ENCODE measurements at places on chromosomes 11 and 22.

DNA sequence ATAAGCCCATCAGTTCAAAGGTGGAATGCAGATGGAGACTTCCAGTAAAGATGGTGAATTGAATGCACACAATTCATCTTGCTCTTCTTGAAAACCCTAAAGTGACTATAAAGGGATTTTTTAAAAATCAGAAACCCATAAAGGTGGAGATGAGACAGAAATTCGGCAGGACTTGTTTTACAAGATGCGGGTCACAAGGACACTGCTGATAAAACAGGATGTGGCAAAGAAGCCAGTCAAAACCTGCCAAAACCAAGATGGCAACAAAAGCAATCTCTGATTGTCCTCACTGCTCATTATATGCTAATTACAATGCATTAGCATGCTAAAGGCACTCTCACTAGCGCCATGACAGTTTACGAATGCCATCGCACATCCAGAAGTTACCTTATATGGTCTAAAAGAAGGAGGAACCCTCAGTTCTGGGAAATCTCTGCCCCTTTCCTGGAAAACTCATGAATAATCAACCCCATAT is 137.1 kb downstream of the NECTIN1 start:
- no peak for DNase-seq

DNA sequence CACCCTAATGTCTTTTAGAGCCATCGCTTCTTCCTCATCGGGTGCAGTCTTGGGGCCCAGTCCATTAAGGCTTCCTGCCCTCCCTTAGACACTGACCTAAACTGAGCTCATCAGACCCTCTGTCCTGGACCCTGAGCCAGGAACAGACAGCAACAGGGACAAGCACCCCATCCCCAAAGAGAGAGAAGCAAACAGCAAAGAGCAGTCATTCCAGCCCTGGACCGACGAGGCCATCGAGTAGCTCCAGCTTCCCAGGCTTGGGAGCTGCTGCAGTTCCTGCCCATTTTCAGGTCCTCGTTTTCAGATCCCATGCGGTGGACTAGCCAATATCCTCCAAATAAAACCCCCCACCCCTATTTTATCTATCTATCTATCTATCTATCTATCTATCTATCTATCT is 25.8 kb upstream of the CACNG2 start:
- DNase-seq = no peak

GRCh38 chr11:32562839-32563599 is 20.6 kb upstream of the EIF3M start:
- DNase-seq = no peak

DNA sequence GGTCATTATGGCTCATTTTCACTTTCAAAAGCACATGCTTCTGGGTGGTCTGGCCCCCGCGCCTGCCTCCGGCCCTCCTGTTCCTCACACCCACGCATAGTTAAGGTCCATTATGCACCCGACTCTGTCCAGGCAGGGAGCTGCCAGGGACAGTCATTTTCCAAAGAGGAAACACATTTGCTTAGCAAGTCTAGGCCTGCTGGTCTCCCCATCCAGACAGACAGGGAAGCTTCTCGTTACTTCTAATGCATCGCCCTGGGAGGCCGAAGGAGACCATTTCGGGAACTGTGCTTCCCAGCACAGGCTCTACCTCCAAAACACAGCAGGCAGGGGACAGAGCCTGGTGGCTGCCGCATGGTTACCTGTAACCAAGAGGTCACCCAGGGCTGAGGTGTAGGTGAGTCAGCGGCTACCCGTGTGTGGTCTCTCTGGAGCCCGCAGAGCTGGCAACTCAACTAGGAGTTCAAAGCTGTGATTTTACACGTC is 87.1 kb upstream of the SHANK2 start:
- DNase-seq = no peak

DNA sequence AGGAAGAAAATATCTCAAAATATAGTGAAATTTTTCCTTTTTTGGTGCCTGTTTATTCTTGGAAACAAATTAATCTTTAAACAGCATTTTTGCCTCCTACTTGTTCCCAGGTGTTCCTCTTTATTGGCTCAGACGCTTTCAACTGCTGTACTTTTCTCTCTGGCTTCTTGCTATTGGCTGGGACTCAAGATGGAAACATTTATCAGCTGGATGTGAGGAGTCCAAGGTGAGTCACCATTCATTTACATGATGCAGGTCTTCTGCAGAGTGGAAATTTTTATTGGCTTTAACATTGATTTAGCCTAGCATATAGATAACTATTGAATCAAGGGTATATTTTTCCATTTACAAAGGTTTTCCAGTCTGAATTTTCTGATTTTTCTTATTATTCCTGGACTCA is 34.4 kb upstream of the DNAJB13 start:
- no peak for DNase-seq

GRCh38 chr11:105968021-105968697 is 53.9 kb downstream of the MSANTD4 start:
- no peak for DNase-seq

DNA sequence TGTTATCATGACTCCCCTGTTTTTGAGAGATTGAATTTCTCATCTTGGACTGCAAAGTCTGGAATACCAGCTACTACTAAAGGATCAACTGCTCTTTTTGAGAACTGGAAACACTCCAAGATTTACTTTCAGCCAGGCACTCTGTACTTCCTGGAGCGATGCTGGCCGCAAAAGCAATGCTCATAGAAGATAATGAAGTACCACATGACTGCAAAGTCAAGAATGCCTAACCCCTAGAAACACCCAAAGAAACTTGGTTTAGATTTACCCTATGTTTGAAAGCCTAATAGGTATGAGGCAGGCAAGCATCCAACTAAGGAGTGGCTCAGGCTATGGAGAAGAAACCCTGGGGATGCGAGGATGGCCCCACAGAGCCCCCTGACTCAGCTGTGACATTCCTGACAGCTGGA is 47.7 kb upstream of the ARHGAP20 start:
- DNase-seq = no peak

DNA sequence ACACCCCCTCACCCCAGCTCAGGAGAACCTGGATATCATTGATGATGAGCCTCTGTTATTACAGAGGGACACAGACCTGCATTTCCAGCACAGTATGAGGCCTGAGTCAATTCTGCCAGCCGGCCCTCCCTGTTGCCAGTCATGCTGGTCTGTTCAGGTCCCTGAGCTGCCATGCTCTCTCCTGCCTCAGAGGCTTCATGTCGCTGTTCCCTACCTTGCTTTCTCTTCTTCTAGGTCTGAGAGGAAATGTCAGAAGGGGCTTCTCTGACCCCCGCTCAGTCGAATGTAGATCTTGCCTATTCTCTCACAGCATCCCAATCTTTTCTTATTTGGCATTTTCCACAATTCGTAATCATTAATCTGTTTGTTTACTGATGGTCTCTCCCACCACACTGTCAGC is 21.8 kb upstream of the ABCC8 start:
- no peak for DNase-seq

DNA sequence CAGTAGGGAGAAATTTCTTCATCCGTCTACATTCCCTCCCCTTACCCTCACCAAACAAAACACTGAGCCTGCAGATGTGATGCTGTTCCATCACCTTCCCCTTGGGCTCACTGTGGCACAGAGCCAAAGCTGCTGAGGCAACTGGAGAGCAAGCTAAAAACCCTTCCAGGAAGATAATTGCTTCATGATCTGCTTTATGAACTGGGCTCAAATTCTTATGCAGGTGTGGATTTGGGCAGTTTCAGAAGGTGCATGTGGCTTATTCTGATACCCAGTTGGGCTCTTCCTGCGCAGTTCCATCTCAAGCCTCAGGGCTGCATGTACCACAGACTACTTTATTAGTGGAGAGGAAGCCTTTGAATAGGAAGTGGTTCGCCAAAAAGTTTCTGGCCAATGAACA is 58.3 kb downstream of the AAMDC start:
- DNase-seq = no peak

GRCh38 chr11:126604461-126604860 is 249.0 kb downstream of the ST3GAL4 start:
- DNase-seq = no peak

- DNase-seq = no peak
Measured at GRCh38 chr11:44519989-44520737, 45.3 kb upstream of the CD82 start.

DNA sequence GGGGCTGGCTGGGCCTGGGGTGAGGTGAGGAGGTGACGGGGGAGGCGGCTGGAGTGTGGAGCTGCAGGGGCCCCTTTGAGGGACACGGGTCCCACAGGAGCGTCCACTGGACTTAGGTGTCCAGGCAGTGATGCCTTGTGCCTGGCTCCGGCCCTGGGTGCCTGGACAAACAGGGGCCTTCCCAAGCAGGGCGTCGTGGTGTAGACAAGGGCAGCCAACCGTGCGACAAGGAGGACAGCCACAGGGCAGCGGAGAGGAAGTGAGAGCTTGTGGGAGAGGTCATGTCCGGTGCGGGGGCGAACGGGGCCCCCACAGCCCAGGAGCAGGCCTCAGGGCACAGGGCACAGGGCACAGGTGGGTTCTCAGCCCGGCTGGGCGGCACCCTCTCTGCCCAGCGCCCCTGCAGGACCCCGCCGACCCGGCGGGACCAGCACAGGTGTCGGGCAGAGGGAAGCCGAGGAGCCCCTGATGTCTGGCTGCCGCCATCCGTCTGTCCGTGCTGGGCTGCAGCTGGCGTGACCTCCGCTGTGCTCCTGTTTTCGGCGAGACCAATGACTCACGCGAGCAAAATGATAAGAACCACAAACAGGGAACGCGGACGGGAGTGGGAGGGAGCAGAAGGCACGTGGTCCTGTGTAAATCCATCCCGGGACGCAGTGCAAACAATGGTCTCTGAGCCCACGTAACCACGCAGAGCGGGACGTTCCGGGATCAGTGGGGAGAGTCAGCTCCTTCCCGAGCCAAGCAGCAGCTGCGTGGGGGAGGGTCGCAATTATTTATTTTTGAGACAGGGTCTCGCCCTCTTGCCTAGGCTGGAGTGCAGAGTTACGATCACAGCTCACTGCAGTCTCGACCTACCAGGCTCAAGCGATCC is 49.1 kb upstream of the A4GALT start:
- DNase-seq = no peak

GRCh38 chr11:70883323-70883940 is 368.9 kb downstream of the SHANK2 start:
- no peak for DNase-seq

DNA sequence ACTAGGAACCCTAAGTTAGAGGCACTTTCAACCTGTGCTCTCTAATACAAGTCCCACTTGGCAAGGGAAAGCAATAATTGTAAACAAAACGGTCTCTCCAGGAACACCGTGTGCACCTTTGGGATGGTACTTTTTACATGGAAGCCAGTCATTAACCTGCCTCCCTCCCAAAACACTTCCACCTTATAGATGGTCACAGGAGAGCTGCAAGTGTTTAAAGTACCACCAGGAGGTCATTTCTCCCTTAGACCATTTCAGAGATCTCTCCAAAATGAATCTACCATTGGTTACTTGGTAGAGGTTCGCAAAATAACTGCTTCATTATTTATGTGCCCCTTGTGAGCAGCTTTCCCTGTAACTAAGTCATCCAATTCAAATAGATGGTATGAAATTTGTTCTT is 375.3 kb downstream of the DYNC2H1 start:
- DNase-seq = no peak

DNA sequence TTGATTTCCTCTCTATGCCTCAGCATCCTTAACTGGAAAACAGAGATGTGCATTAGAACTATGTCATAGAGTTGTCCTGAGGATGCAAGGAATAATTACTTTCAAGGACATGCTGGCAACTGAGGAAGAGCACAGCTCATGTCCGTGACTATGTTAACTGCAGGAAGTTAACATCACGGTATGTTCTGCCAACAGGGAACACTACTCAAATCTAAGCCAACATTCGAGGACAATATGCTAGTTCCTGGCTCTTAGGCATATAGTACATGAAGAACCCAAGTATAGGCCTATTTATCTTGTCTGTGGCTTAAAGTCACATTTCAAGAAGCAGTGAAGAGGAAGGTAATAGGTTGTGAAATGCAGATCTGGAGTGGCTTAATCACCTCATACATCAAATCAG is 1032.6 kb downstream of the OPCML start:
- no peak for DNase-seq

- no peak for DNase-seq
Measured at GRCh38 chr11:72012897-72013721, 14.4 kb downstream of the IL18BP start.

GRCh38 chr11:27282806-27283205 is 80.2 kb downstream of the CCDC34 start:
- DNase-seq = no peak
